ENCODE measurements at places on chromosomes 2 and 18. TPM values are rescaled to one million over a fixed set of nuclear protein-coding genes. Genes with fewer than 3 reads are reported as not detected.

The OBSL1 gene
- 149 TPM for polyA plus RNA-seq

The SLC4A5 gene
- polyA plus RNA-seq, result 1.7 TPM

DNA sequence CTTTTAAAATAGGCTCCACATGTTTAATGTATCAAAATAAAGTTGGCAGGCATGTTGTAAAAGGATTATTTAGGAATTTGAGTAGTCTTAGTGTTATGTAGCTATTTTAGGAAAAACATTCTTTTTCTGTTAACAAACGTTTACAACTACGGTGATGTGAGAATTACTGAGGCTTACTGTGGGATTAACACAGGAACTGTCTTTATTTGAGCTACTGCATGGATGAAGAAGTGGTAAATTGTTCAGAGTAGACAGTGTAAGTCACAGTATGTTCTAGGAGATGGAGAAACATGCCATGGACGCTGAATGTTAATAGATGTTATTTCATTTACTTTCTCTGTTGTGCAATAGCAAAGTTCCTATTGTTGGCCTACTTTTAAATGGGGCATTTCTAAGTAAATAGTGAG is 1.6 kb downstream of the PPM1B start:
- DNase-seq, result no peak

DNA sequence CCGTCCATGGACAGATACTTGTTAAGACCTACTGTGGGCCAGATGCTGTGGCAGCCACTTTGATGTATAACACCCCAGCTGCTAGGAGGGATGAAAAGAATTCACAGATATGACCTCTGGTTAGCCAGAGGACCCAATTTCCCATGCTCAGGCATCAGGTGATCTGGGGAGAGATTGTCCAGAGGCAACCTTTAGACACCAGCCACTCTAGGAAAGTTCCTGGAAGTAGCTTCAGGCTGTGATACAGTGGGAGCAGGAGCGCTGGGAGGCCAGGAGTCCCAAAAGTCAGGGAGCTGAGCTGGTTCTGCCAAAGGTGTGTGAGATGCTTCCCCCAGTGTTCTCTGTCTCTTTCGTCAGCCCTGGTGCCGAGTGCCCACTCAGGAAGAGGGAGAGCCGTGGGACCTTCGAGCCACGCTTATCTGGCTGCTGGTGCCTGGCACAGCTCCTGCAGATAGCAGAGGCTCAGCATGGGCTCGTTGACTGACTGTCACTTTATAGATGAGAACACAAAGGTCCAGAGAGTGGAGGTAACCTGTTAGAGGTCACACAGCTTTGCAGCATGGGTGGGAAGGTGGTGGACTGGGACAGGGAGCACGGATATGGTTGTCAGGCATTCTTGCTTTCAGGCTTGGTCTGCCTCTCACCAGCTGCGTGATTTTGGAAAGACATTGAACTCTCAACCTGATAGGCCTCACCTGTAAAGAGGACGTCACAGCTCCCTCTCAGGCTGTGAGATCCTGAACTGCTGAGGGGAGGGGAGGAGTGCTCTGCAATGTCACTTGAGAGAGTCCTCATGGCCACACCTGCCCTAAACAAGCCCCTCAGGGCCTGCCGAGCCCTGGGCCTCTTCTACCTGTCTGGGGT is 7.8 kb upstream of the RALB start:
- DNase-seq, result no peak

GRCh38 chr18:72973841-72974240 is 106.1 kb upstream of the NETO1 start:
- no peak for DNase-seq

DNA sequence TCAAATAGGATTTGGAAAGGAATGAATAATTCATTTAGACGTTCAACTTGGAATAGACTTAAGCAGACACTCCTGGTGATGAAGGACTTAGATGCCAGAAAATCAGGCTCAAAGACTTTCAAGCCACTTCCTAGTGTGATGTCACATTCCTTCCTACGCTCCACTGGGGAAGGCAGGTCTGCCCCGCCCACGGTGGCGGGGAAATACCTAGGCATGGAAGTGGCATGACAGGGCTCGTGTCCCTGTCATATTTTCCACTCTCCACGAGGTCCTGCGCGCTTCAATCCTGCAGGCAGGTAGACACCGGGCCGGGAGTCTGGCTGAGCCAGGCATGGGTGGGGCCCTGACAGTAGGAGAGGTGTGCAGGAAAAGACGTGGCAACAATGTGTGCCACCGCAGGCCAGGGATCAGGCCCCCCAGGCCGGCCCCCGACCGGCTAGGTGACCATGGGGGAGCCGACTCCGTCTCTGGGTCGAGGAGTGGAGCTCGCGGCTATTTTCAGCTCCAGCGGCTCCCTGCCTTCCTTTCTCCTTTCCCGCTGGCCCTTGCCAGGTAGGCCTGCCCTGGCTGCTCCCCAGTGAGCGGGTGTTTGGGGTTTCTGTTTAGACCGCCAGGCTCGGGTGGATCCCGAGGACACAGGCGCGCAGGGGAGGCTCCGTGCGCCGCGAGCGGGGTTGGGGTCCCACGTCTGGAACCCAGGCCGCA is at the start of gene IL1RL2:
Gene IL1RL2, plus strand, starts transcription at position 233 of the 705 bp plus-strand sequence. CDS start 845 bp downstream, outside the sequence.
- no peak for DNase-seq
